ENCODE measurements at places on chromosomes 1 and 21.
A peak's percentile ranks its signal among the peaks of the same experiment; 100 is the strongest.

DNA sequence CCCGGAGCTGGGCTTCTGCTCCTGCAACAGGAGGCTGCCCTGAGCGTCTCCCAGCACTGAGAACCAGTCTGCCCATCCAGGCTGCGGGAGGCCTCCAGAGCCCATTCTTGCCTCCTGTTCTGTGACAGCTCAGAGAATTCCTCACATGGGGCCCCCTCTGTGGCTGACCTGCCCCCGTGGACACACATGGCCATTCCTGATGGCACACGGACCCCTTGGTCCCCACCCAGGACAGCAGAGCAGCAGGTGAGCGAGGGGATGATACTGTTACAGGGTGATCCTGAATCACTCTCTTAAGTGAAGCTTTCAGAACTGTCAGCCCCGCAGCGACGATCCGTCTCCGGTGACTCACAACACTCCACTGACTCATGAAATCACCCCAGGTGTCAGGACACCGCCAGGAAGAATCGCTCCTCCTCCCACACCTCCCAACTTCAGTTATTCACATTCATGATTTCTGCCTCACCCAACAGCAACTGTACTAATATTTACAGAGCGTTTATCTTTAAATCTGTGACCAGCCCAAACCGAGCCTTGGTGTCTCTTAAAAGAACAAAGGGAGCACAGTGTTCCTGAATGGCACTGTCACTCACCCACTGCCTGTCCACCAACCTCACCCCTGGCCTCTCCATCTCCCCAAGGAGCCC lies 22.5 kb downstream of the CHD5 start:
- DNase-seq: peak; percentile 60

GRCh38 chr1:15075817-15076216 lies 77.7 kb upstream of the TMEM51 start:
- DNase-seq: no peak

DNA sequence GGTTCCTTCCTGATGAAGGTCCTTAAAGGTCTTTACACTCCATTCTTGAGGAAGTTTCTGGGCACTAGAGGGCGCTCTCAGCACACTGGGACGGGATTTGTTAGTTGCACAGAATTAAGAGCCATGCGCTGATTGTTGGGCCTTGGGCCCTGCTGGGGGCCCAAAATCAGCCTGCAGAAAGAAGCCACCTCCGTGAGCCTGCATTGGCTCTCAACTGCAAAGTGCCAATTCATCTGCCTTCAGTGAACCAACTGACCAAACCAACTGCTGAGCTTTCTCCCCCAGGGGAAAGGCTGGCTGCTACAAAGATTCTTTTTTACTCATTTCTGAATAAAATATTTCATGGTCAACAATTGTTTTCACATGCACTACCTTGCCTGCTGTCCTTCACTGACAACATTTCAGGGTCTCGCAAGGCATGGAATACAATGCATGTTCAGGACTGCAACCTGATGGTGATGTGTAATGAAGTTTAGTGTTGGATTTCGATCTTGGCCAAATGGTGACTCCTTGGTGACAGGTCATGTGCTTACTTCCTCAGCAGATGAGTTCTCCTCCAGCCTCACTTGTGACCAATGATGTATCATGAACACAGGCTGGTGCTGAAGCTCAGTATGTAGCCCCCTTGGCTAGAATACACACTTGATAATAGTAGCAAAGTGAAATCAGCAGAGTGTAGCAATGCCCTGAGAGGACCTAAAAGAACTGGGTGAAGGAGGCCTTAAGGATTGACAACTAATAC lies 45.7 kb upstream of the PRDX6 start:
- peak; percentile 69 for DNase-seq

- no peak for DNase-seq
These were observed 17.5 kb downstream of the LRRIQ3 start for GRCh38 chr1:74180490-74180889.

- no peak for DNase-seq
These were observed 150.2 kb downstream of the CAMTA1 start for GRCh38 chr1:6935361-6935883.

DNA sequence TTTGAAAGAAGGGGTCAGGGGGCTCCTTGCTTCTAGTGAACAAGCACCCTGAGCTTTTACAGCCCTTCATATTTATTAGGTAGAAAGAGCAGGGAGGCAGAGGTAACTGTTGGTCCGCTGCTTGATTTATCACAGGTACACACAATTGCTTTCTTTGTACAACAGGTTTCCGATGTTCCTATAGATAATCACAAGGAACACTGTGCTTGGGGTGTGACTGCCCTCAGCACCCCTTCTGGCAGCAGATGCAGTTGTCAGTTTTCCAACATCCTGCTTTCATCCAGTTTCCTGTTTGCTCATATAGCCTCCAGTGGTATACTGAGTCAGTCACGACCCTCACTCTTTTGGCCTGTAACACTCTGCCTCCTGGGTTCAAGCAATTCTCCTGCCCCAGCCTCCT lies 40.6 kb downstream of the SCP2 start:
- no peak for DNase-seq

DNA sequence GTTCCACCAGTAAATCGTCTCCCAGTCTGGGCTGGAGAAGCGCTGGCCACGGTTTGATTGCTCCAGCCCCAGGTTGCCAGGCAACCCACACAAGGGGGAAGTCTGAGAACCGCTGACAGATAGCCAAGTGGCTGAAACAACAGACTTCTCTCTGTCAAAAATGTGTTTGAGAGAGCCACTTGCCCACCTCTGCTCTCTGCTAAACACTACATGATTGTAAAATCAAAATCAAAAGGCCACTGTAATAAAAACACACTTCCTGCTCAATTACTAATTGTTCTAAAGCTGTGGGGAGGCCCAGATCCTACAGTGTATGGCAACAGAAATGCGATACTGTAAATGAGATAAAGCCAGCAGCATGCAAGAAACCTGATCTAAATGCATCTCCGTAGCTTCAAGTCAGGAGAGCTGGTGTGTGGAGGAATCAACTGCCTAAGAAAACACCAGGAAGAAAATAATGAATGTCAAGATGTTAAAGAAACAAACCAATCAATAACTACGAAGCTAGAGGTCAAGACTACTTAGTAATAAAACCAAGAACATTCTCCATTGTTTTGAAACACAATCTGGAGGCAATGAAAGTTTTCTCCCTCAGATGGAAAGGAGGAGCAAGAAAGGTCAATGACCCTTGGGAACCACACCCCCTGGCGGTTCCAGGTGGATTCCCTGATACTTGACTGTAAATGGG lies 121.2 kb downstream of the SLC45A1 start:
- DNase-seq: peak; percentile 11

DNA sequence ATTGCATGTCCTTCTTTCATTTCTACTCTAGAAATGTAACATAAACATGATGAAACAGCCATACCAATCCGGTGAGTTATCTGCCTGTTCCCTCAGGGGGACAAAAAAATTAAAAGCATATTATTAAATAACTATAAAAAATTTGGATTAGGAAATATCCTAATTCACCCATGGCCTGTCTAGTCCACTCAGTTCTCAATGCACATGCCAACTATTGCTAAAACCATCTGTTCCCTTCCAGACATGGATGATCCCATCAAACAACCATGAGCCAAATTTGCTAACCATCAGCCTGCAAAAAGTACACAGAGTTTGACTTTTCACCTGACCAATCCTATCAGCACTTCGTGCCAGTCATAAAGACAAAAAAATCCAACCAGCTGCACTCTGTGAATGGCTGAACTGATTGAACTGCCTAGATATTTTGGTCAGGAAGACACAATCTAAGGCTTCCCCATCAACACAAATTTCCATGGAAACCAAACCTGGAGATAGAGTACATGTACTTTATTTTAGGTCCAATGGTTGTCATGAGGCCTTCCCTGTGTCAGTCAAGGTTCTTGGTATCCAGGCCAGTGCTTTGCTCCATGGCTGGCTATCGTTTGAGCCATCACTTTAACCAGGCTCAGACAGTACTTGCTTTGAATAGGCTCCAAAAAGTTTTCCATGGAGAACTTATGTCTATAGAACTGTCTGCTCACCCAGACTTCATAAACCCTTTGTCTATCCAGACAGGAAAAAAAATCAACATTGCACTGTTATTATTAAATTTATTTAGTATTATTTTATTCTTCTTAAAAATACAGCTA lies 570.8 kb downstream of the LTN1 start:
- DNase-seq: no peak

- no peak for DNase-seq
These were observed 381 bp upstream of the KLHL20 start for GRCh38 chr1:173714441-173714758.

GRCh38 chr1:210440081-210440480 lies 111.4 kb downstream of the HHAT start:
- no peak for DNase-seq

GRCh38 chr21:17370263-17370662 lies 142.6 kb upstream of the CXADR start:
- no peak for DNase-seq

DNA sequence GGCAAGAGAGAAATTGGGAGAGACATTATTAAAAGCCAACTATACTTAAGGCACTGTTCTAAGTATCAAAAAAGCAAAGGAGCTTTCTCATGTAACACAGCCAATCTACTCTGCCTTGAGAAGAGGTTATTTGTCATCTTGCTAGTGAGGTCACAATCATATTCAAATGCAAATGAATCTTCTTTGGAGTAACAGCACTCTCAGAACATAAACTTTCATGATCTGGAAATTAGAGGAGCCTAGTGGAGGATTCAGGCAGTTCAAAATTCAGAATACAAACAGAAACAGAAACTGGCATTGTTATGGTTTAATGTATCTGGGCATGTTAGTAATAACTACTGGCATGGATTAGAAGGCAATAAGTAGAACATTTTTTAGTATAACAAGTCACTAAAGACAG lies 57.4 kb downstream of the ARID4B start:
- no peak for DNase-seq

DNA sequence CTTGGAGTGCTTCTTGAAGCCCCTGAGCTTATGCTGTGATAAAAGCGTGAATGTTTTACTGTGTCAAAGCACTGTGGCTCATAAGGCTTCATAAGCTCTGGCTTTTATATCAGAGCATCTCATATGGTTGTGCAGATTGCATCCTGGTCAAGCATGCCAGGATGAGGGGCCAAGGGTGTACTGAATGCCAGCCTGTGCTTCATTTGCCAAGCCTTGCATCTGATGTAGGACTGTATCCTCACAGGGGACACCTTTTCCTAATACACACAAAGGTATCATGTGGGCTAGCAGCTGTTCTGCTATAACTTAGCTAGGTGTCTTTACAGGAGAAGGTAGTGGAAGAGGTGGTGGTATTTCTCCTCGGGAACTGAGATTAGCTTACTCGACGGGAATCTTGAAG lies 134.7 kb downstream of the ST6GALNAC3 start:
- no peak for DNase-seq

- DNase-seq: no peak
These were observed 5.9 kb upstream of the FNDC5 start for GRCh38 chr1:32876341-32877210.

DNA sequence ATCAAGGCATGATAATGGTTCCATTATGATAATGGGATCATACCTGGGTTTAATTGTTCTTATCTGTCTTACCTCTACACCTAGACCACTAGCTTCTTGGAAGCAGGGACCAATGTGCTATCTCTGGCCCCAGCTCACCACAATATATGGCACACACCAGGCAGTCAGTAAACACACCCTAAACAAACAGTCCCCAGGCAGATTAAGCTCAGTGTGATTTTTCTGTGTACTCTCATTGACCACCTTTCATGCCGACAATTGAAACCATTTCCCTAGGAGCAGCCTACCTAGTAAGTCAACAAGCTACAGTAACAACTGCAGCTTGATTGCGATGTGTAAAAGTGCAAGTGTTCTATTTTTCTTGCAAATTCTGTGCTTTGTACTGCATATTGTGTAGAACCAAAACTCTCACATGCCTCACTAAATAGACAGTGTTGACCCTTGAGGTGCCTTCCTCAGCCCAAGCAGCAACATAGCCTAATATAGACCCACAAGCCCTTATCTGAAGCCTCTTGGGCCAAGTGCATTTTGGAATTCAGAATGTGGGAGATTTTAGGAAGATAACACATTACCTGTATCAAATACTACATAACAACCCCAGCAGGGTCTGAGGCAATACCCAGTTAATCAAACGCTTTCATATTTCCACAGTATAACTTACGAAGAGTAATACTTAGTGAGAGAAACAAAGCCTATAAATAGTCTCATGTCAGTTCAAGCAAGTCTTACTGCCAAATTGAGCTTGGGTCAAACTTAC lies 32.0 kb downstream of the INPP5B start:
- no peak for DNase-seq

- DNase-seq: peak; percentile 83
These were observed 7.0 kb downstream of the CDKN2C start for GRCh38 chr1:50976890-50977574.

GRCh38 chr1:3417082-3417739 lies 37.3 kb upstream of the ARHGEF16 start:
- no peak for DNase-seq

GRCh38 chr21:17388226-17388625 lies 124.6 kb upstream of the CXADR start:
- DNase-seq: no peak

DNA sequence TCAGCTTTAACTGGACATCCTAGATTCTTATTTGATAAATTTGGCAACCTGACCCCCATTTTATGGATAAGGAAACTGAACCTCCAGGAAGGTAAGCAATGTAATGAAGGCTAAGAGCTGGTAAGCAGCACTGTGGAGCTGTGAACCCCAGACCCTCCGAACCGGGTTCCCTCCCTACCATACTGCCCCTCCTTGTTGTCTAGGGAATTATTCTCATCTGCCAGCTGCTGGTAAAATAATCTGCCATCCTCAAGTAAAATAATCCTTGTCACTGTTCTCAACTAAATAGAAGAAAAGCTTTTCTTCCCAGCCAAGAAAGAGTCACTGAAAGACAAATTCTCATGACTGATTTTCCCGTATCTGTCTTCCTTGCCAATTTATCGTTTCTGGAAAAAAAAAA lies 55.8 kb upstream of the PRDX6 start:
- no peak for DNase-seq

DNA sequence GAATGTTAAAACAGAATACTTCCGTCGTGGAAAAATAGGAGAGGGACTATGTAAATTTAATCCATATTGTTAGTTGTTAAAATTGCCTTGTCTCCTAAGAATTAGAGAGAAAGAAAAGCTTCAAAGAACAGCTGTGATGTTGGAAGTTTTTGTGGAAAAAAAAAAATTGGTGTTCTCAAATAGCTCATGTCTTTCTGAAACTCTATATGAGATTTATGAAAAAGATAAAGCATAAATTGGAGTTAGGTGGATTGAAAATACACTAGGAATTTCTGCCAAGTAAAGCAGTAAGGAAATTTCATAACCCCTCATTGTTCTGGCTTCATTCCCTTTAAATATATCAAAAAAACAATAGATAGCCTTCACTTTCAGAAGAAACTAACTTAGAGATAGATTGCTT lies 274.0 kb upstream of the ADAMTS5 start:
- no peak for DNase-seq

DNA sequence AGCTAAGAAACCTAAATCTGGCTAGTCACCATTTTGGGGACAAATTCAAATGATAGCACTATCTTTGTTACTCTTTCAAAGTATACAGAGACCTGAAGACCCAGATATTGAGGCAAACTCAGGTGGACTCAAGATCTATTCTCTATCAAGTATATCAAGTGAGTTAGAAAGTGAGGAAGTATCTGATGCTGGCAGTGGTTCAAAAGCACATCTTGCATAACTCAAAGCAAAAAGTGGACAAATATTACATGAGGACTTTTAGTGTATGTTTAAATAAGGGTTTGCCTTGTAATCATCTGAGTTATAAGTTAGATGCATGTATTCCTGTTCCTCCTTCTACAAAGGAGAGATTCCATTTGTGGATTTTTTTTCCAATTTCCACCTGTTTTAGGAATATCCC lies 338.4 kb downstream of the DISC1 start:
- no peak for DNase-seq
